ENCODE measurements at places on chromosomes 6 and 20. TPM values are rescaled to one million over a fixed set of nuclear protein-coding genes. Genes with fewer than 3 reads are reported as not detected.

DNA sequence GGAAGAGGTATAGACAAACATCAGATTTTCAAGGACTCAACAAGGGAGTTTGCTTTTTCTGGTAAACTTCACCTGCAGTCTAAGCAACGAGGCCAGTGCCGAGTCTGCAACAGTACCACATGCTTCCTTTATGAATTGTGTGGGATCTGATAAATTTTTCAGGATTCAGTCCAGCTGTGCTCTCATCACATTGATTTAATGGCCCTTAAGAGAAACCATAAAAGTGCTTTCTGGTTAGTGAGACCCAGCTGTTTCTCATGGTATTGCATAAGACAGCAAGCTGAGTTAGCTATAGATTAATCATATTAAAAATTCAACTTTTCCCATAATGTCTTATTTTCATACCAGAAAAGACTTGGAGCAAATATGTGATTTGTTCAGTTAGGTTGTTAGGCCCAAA lies 291.4 kb downstream of the CENPW start:
- no peak for DNase-seq

DNA sequence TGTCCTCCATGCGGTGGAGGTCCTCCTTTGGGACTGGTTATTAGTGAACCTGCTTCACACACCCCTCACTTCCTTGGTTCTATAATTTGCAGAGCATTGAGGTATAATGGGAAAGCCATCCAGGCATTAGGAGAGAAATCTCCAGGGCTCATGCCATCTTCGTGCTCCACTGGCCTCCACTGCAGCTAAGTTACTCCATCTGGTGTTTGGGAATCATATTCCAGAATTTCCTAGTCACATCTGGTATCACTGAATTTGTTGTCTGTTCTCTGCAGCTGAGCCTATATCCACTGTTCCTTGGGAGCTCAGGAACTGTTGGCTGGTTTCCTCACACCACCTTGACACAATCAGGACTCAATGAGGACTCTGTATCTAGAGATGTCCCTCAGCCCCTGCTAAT lies 173.0 kb upstream of the TSHZ2 start:
- DNase-seq = no peak

GRCh38 chr6:5729080-5729434 lies 277.7 kb downstream of the NRN1 start:
- no peak for DNase-seq

DNA sequence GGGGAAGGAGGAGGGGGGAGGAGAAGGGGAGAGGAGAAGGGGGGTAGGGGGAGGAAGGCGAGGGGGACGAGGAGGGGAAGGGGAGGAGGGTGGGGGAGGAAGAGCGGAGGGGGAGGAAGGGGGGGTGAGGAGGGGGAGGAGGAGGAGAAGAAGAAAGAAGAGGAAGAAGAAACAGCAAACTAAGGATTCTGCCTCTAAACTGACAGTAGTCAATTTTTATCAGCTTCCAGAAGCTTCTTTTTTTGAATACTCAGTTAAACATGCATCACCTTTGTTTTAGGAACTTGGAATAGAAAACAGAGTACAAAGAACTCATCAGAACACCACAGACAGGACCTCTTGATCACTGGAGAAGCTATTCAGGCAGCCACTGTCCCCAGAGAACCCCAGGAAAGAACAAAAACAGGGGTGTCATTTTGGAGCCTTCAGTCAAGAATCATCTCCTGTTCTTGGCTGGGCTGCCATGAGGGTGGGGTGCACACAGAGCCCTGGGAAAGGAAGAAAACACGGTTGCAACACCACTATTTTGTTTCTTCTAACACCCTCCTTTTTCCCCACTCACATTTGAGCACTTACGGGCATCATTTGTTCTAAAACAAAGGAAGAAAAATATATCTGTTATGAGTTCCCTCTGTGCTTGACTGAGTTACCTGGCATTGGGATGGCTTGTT lies 67.4 kb downstream of the TMEM170B start:
- DNase-seq = no peak

DNA sequence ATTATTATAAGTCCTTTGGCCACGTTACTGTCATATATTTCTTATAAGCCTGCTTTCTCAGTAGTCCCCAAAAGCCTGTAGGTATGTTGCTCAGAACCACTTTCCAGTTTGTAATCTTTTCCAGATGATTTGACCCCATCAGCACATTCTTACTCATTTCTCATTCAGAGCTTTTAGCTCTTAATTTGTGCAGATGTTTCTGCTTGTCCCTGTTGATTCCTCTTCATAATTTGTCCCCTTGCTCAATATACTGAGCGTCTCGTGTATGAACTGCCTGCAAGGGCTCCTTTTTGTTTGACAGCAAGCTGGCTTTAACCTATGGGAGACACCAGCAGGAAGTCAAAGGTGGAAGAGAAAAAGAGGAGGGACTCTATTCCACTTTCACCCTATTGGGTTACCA lies 733.8 kb upstream of the GJE1 start:
- no peak for DNase-seq

DNA sequence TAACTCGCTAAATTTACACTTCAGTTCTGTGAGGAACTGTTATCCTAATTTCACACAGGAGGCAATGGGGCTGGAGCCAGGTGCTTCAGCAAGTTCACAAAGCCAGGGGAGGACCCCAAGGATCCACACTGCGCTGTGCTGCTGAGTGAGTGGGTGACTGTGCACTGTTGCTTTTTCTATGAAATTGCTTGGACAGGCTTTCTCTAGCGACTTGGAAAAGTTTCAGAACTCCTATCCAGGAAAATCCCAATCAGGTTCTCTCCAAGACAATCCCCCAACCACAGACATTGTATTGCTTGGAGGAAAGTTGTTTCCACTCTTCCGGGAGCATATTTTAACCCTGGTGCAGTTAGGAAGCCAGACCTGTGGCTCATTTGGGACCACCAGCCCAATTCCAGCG lies 175.9 kb upstream of the CST7 start:
- DNase-seq = no peak

DNA sequence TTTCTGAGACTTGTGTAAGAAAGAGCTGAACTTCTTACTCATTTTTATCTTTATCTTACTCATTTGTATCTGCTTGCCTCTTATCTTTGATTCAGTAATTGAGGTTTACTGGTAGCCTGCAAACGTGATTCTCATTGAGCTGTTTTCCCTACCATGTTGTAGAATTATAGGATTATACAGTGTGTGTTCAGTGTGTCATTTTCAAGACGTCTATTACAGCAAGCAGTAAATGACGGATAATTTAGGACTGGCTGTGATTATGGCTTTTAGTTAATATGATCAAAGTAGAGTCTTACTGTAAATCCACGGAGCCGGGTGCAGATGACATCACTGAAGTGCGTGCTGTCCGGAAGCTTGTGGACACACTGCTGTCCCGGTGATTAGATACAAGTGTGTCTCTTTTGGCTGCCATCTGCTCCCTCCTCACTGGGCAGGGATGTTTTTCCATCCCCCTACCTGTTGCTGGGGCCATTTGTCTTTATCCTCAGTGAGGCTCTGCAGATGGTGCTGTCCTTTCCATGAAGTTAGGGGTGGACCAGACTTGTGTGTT lies 6.0 kb downstream of the NELFCD start:
- DNase-seq = no peak

DNA sequence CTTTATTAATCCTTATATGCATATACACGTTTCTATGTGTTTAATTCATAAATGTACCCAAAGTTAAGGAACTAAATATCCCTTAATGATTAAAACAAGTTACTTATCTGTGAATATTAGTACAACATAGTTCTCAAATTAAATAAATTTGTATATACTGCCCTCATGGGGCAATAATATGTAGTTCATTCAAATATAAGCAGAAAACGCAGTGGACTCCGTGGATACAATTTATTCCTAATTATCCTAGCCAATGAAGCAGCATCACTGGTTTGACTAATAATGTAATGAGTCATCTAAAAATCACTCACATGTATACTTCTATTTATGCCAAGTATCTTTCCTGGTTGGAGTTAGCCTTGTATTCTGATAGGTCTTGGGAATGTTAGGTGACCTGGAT lies 111.6 kb downstream of the TBC1D32 start:
- DNase-seq = no peak

DNA sequence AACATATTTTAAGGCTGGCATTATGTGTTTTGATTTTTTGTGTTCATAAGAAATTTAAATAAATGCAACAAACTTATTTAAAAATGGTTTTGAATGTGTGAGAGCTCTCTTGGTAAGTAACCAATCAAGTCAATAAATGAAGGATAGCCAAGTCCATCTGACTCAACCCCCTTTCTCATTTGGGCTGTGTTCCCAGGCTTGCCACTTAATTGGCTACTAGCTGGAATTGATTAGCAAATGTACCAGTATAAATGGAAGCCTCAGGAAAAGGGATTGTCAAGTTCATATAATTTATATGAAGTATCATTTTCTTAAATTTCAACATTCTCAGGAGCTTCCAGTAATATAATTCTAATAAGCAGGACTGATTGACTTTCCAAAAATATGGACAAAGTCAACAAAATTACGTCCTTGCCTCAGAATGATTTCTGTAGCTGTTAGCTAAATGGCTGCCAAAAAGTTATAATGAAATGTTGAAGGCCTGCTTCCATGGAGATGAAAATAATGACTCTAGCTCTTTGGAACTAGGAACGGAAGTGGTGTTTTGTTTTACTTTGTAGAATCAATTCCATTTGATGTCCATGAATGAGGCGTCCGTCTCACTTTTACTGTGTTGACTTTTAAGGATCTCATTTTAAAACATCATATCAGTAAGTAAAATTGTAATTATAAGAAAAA lies 614.9 kb downstream of the CDH26 start:
- DNase-seq = no peak

- no peak for DNase-seq
Observed at GRCh38 chr6:104418125-104418524, 441.6 kb downstream of the HACE1 start.

DNA sequence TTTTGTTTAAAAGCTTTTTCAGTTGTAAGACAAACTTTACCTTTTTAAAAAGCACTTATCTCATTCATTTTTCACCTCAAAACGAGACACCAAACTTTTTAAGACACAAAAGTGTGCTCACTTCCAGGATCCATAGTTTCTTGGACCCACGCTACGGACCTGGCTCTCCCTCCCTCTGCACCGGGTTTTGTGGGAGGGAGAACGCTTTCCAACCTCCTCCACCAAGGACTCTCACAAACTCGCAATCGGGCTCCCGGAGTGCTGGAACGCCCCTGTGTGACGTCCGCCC lies 436 bp downstream of the CAGE1 start:
- DNase-seq = peak; percentile 67

- DNase-seq = no peak
Observed at GRCh38 chr6:33620856-33621710, at the start of gene ITPR3. Gene ITPR3, plus strand, starts transcription at chr6:33621322. Its CDS starts 281 bp downstream, at chr6:33621603.

- no peak for DNase-seq
Observed at GRCh38 chr6:14704383-14705271, 541.2 kb upstream of the JARID2 start.

- no peak for DNase-seq
Observed at GRCh38 chr6:85479208-85479607, 29.3 kb downstream of the NT5E start.

DNA sequence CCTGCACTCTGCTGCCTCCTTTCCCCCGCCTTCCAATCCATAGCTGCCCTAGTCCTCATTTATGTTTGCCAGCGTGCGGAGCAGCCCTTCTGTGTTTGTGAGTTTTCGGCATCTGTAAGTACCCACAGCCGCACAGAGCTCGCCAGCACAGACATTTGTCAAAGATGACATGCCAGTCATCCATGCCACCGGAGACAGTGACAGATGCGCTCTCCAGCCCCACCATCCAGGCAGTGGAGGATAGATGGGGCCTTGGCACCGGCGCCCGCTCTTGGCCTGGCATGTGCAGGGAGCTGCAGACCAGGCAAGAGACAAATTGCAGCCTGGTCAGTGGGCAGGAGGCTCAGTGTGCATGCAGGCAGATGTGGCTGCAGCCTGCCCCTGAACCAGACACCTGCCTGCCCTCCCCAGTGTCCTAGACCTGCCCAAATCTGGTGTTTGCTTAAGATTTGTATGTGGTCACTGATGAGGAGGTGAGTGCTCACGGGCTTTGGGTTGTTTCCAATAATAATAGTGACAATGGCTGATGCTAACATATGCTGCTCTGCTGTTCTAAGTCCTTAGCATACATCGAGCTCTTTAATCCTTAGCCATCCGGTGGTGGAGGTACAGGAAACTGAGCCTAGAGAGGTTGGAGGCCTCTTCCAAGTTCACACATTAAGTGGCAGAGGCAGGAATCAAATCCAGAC lies 78.1 kb downstream of the UNC5CL start:
- DNase-seq = no peak

MTRF1L gene
- total RNA-seq = 13.1 TPM

PTGIS gene
- 38.7 TPM for total RNA-seq

SEC63 gene
- 48.8 TPM for total RNA-seq

DCDC2 gene
- 9.5 TPM for total RNA-seq

KIF3B gene
- 23.7 TPM for total RNA-seq

ZSCAN16 gene
- total RNA-seq = 9.8 TPM

Data from breast epithelium (tissue), 4 donors.